ENCODE measurements at places on chromosomes 16 and 17.

GRCh38 chr17:37280841-37281240 lies 94.9 kb upstream of the C17orf78 start:
- no peak for DNase-seq

DNA sequence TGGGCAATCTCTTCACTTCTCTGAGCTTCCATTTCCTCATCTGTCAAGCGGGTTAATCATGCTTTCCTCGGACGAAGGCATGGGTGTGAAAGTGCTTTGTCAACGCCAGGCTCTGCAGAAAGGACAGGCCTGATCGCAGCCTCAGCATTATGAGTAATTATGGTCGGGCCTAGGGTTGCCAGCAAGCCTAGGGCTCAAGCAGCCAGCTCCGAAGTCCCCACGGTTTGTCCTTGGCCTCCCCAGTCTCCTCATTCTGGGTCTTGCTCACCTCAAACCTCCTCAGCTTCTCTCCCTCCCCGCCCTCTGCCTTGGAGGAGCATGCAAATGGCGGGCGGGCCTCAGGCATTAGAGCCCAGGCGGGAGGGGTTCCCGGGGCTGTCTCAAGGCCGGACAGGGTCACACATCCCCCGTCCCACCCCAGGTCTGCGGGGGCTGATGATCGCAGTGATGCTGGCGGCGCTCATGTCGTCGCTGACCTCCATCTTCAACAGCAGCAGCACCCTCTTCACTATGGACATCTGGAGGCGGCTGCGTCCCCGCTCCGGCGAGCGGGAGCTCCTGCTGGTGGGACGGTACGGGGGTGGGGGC lies 10.2 kb upstream of the FAM83G start:
- DNase-seq, result no peak

GRCh38 chr17:62189377-62189776 lies 124.3 kb upstream of the MED13 start:
- DNase-seq, result no peak

- DNase-seq, result no peak
Observed at GRCh38 chr17:63379636-63380035, 66.5 kb downstream of the CYB561 start.

DNA sequence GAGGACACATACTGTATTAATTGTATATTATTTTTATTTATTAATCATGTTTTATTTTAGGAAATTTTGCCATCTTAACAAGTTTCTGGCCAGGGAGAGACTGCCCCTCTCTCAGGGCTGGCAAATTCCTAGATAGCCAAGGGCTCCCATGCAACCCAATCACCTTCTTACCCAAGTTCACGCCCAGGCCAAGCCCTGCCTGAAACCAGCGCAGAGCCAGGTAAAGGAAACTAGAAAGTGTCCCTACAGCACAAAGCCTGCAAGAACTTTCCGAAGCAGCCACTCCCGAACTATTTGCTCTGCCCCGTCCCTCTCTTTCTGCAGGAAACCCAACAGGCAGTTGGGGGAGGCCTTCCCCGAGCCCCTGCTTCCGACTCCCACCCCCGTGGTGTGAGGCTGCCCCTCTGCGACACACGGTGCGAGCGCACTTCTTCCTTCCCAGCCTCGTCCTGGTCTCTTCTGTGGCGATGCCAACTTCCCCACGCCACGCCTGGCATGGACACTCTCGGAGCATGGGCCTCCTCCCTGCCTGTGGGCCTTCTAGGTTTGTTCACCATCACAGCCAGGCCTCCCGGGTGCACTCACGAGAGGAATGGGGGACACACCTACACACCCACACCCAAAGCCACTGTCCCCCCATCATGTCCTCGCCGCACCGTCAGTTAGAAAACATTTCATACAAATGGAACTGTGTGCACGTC lies 100.4 kb downstream of the ZNF778 start:
- no peak for DNase-seq

DNA sequence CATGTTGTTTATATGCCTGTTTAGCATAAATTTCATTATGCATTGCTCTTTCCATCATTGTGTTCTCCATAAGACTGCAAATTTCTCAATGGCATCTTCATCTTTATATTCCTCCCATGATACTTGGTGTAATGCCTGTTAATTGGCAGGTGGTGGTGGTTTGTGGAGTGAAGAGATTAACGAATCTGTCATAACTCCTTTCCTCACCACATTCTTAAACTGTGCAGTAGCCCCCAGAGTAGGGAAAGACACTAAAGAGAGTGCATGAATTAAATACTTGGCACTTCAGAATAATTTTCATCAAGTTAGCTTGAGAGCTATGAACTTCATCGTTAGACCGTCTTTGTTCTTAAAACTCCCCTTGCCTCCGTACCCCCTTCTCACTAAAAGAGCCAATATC lies 329.7 kb downstream of the HS3ST3B1 start:
- DNase-seq, result no peak

GRCh38 chr17:8294814-8295316 lies 335 bp downstream of the SLC25A35 start:
- no peak for DNase-seq

DNA sequence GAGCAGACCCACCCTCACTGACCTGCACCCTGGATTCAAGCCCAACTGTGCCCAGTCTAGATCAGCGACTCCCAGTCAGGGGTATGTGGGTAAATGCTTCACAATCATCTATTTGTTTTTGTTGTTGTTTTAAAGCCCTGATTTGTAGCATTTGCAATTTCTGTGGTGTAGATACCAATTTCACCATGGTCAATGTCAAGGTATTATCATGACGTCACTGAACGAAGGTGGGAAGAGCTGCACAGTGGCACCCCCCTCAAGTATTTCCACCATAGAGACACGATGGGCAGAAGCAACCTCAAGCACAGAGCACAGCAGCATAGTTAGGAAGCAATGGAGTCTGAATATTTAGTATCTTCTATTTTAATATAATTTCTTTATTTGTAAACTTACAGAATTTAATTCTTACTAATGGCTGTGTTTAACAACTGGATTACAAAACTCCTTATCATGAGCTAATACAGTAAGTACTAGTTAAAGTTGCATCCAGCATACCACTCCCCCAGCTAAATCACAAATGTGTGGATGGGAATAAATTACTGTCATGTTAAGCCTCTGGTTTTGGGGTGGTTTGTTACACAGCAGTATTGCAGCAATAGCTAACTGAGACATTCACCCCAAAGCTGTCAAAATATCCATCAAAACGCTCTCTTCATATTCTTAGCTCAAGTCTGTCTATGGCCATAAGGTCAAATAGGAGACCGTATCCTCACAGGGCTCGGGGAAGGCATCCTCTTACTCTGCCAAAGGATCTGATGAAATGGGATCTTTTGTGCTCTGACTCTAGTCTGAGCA lies 25.5 kb downstream of the ORC6 start:
- DNase-seq, result no peak

DNA sequence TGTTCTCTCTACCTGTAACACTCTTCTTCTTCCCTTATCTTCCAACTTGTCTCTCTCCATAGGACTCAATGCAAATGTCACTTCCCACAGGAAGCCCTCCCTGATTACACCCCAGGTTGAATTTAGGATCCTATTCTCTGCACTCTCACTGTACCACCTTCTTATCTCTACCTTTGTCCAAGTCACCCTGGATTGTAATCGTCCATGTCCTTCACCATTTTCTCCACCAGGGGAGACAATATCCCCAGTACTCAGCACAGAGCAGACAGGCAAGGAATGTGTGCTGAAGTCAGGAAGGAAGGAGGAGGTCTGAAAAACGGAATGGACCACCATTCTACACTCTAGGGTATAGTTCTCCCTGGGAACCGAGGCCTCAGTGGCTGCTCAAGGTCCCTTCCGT lies 14.2 kb downstream of the C16orf82 start:
- no peak for DNase-seq
